ENCODE measurements at places on chromosomes 7 and 10.

GRCh38 chr7:46226860-46227259 lies 305.8 kb upstream of the IGFBP3 start:
- no peak for DNase-seq

GRCh38 chr10:131751827-131752775 lies 148.7 kb upstream of the PPP2R2D start:
- DNase-seq: no peak

GRCh38 chr10:4249841-4250586 lies 465.0 kb upstream of the KLF6 start:
- no peak for DNase-seq

DNA sequence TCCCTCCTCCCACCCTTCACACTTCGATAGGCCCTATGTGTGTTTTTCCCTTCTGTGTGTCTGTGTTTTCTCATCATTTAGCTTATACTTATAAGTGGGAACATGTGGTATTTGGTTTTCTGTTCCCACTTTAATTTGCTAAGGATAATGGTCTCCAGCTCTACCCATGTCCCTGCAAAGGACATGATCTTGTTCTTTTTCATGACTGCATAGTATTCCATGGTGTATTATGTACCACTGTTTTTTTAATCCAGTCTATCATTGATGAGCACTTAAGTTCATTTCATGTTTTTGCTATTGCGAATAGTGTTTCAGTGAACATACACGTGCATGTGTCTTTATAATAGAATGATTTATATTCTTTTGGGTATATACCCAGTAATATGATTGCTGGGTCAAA lies 46.3 kb upstream of the GNAT3 start:
- no peak for DNase-seq

DNA sequence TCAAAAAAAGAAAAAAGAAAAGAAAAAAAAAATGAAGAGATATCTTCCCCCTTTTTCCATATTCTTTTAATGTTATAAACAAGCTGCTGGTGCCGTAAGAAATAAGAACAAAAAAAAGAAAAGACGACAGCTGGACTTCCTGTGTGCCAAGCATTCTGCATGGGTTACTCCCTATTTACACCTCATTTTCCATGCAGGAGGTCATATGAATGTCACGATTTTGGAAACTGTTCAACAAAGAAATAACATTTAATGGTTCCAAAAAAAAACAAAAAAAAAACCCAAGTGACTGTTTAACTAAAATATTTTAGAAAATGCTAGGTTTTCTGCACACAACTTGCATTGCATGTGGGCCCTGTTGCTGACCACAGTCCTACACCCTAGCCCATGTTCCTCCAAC lies 159.3 kb downstream of the TNS3 start:
- DNase-seq: no peak

GRCh38 chr10:77898323-77899079 lies 28.1 kb downstream of the DLG5 start:
- DNase-seq: no peak

DNA sequence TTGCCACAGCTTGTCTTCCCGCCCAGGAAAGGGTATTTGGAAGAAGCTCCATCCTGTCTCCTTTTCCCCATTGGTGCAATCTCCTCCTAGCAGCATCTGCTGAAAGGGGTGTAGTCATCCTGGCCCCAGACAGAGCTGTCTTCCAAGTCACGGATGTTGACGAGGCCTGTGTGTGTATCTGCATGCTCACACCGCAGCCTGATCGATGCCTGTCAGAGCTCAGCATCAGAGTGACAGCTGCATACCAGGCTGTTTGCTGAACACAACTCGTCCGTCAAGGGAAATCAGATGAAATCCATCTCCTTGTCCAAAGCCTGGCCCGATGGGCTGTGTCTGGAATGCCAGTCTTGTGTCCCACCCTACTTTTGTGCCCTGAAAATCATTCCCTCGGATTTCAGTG lies 21.2 kb upstream of the LRRC4 start:
- DNase-seq: no peak

DNA sequence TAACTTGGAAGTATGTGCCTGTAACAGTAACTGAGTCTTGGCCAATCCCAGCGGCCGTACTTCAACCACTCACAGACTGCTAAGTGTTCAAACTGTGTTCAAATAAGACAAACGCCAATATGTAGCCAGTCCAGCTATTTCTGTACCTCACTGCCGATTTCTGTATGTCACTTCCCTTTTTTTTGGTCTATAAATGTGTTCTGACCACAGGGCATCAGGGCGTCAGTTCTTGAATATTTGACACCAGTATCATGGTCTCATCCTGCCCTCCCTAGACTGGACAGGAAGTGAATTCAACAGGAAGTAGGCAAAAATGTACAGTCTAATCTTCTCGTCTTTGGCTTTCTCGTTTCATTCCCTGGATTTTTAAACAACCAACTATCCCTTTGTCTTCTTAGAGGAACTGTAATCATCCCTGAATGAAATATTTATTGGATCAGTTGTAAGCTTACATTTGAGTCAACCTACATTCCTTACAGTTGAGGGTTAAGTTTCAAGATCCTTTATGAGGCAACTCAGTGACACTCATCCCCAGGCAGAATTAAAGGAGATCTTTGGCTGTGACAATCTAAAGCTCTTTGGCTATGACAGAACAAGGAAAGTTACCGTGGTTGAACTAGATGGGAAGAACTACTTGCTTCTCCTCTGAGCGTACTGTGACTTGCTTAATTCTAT lies 232.7 kb downstream of the NSUN6 start:
- DNase-seq: no peak

DNA sequence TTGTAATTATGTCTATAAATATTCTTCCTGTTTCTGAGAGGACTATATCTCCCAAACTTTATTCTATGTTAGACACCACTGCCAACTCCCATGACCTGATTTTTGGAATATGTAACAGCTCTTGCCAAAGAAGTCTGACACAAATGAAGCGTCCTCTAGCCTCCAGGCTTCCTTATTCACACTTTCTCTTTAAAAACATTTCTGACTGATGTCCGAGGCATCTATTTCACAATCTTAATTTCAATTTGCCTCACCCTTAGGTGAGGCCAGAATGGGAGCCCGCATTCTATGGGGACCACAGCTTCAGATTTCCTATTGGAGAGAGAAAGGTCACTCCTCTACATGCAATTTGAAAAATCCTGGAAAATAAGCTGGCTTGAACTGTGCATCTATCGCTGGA lies 873.2 kb downstream of the GATA3 start:
- no peak for DNase-seq

DNA sequence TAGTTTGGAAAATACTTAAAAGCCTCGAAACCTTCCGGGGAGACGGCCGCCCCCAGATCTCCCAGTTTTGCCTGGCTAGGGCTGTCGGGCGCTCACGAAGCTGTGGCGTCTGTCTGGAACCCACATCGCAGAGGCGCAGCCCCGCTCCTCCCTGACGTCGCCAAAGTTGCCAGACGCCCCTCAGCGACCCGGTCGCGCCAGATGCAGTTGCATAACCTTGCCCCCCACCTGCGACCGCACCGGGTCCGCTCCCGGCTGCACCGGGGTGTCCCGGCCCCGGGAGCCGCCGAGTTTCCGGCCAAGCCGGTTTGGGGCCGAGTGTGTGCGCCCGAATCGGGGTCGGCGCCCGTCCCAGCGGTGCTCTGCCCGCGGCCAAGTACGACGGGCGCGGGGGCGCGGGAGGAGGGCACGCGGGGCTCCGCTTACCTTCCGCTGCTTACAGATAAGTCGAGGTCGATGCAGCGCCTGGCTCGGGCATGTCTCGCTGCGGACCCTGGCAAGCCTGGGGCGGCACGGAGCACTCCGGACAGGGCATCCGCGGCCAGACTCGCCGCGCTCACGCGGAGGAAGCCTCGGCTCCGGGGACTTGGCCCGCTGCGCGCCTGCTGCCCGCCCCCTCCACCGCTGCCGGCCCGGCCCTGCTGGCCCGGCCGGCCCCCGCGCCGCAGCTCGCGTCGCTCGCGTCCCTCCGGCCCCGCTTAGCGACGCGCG lies 665 bp downstream of the INSYN2A start:
- no peak for DNase-seq

- DNase-seq: no peak
These were observed 20.2 kb upstream of the FHIP2A start for GRCh38 chr10:114801411-114801813.

DNA sequence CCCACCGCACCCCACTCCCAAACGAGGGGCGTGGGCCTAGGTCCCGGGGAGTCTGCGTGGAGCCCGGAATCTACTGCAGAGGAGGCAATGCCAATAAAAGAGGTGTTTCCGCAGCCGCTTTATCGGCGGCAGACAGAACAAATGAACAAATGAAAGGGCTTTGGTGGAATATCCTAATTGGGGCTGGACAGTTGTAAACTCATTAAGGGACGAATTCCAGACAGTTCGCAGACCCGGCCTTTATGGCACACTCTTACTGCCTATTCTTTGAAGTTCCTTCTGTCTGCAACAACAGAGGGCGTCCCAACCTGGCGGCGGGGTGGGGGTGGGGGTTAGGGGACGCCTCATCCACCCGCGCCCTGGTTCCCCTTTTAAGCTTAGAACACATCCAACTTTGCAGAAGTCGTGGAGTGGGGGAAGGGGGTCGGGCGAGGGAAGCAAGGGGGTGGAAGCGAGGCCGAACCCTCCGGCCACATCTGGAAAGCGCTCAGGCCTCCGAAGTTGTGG lies 4.1 kb downstream of the HOXA9 start:
- DNase-seq: no peak

DNA sequence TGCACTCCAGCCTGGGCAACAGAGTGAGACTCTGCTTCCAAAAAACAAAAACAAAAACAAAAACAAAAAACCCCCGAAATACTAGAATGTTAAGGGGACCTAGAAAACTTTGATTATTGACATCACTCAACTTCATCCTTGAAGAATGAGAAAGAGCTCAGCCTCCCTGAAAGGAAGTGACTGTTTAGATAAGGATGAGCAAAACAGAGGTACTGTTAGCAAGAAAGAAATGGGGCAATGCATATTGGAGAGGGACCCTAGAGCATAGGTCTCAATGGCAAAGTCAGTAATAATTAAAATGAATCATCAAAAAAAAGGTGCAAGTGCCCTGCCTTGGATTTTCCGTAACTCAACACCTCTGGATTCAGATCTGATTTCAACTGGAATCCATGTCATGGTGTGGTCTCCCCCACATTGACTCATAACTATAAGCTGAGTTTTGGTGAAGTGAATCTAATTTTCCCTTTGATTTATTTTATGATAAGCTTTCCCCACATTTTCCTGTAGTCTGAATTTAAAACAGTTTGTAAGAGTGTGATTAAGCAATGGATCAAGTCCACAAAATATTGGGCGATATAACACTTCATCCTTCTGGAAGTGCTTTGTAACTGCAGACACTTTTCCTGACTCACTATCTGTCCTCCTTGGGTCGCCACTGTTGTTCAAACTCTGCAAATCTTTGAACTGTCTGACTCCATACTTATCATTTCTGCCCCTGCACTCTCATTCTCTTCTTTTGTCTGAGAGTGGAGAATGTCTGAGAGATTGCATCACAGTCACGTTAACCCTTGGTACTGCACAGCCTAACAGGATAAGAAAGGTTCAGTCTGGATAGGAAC lies 224.8 kb upstream of the LYZL1 start:
- DNase-seq: no peak

DNA sequence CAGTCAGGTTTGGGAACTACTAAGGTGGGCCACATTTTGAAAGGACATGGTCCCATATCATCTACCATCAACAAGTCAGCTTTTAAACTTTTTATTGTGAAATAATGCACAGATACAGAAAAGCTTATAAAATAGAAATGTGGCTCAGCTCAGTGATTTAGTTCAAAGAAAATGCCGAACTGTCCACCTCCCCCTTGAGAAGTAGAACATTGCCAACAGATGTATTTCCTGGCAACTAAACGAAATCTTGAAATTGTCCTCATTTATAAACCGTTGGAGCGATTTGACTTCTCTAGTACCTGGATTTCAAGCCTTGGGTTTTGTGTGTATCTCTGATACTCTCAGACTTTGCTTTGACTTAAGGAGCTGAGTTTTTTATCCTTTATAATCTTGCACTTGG lies 32.7 kb upstream of the SMNDC1 start:
- DNase-seq: no peak

DNA sequence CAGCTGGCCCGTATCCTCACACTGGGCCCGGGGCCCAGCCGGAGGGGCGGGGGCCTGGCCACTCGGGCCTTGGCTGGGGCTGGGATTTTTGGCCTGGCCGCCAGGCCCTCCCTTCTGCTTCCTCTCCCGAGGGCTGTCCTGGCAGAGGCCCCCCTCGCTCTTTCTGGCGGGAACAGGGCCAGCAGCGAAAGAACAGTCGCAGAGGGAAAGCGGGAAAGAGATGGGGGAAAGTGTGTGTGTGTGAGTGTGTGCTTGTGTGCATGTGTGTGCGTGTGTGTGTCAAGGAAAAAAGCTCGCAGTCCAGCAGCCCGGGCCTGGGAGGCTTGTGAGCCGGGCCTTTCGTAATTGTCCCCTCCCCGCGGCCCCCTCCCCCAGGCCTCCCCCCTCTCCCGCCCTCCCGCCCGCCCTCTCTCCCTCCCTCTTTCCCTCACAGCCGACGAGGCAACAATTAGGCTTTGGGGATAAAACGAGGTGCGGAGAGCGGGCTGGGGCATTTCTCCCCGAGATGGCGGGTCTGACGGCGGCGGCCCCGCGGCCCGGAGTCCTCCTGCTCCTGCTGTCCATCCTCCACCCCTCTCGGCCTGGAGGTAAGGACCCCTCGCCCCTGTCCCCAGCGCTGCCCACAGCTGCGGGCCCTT lies at the start of gene ELN:
Gene ELN, plus strand, starts transcription at position 491 of the 638 bp plus-strand sequence. Its CDS starts 15 bp downstream, at position 506.
- no peak for DNase-seq

DNA sequence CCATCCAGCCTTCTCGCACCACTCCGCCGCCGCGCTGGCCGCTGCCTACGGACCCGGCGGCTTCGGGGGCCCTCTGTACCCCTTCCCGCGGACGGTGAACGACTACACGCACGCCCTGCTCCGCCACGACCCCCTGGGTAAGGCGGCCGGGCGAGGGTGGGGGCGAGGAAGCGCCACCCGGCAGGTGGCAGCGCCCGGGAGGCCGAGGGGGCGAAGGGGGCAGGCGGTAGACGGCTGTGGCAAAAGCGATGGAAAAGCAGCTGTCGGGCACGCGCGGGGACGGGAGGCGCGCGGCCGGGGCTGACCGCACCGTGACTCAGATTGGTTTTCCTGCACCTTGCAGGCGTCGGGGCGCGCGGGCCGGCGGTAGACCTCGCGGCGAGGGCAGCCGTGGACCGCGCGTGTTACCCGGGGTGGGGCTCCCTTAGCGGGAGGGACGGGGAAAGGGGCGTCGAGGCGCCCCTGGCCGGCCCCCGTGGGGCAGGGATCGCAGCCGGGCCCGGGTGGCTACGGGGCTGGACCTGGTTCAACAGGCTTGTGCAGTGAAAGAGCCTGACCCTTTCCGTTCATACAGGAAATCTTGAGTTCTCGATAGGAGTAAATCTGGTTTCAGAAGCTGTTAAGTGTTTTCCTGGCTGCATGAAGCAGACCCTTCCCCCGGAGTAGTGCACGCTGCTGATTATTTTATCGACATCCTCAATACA lies 608 bp downstream of the HHEX start:
- DNase-seq: no peak

Measured in C1 segment of cervical spinal cord (tissue), 14 donors.